ENCODE measurements at places on chromosomes 16 and 17.
A peak's percentile ranks its signal among the peaks of the same experiment; 100 is the strongest.

DNA sequence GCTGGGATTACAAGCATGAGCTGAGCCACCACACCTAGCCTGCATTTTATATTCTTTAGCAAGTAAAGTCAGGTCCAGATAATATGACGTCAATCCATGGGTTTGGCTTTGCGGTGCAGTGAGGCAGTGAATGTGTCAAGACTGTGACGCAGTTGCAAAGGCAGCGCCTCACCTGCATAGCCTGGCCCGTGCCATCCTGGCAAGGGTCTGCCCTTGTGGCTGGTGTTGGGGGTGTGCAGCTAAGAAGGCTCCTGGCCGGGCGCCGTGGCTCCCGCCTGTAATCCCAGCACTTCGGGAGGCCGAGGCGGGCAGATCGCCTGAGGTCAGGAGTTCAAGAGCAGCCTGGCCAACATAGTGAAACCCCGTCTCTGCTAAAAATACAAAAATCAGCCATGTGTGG, 7.0 kb downstream of the PDF start:
- no peak for DNase-seq

DNA sequence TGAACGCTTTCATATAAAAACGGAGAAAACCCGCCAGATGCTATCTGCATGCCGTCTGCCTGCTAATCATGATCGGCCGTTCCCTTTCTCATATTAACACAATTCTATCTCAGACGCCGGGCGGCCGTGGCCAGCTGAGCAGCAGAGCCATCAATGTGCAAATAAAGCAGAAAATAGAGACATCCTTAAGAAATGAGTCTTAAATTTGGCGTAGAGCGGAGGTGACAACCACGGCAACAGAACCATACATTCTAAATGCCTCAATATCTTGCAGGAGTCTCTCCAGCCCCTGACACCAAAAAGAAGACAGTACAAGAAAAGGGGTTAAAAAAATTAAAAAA, 2.7 kb upstream of the IRX5 start:
- DNase-seq = peak; percentile 75

GRCh38 chr16:89742948-89743347, 21.6 kb downstream of the ZNF276 start:
- no peak for DNase-seq

DNA sequence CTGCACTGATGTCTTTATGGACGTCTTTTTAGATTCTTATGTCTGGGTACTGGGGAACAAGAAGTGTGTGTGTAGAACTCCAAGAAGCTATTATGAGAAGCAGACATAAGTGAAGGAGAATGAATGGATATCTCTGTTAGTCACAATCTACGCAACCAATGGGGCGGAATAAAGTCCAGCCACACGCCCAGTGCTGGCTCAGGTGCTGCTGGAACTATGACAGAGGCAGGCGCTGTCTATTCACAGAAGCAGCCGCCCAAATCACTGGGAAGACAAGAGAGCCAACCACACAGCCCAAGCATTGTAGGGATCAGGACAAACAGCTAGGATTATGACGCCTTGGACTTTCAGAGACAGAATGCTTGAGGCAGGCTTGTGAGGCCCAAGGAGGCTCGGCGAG, 43.9 kb upstream of the ICAM2 start:
- DNase-seq = no peak

DNA sequence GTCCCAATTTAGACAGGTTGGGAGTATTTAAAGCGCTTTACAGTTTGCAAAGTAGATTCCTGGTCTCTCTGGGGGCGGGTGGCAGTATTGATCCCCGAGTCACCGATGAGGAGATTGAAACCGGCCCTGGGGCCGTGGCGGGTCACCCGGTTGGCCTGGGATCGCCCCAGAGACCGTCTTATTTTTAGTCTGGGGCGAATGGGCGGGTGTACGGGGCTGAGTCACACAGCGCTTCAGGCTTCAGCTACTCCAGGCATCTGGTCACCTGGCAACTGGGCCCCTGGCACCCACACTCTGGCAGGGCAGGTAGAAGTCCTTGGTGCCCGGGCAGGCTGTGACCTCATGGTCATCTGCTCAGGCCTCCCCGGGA, 669 bp downstream of the MIEF2 start:
- peak; percentile 81 for DNase-seq

DNA sequence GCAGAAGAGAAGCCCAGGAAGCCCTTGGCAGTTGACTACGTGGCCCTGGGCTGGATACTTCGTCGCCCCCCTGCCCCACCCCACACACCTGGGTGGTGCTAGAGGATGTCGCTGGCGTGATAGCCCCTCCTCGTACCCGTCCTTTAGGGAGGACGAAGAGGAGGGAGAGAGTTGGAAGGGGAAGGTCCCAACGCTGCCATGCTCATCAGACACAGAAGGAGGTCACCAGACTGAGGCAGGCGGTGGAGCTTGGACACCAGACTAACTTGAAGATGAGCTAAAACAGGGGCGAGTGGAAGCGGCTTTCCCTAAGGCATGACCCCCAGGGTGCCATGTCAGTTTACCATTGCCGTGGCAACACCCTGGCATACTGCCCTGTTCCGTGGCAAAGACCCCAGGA, 11.0 kb downstream of the AIPL1 start:
- no peak for DNase-seq
